ENCODE measurements at places on chromosomes 1 and 21.

DNA sequence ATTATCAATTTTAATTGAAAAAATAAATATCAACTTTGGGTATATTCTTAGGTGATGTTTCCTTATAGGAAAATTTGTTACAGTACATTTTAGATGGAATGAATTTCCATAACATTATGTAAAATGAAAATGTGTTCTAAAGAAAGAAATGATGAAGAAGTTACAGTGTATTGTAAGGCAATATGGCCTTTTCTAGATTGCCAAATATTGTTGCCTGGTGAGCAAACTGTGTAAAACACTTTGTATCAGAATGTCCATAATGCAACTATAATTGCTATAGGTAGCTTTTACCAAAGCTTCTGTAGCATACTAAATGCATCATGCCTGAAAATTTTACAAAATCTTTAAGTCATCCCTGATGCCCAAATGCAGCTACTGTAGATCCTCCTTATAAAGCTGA, 285.0 kb downstream of the LRRC7 start:
- no peak for DNase-seq

DNA sequence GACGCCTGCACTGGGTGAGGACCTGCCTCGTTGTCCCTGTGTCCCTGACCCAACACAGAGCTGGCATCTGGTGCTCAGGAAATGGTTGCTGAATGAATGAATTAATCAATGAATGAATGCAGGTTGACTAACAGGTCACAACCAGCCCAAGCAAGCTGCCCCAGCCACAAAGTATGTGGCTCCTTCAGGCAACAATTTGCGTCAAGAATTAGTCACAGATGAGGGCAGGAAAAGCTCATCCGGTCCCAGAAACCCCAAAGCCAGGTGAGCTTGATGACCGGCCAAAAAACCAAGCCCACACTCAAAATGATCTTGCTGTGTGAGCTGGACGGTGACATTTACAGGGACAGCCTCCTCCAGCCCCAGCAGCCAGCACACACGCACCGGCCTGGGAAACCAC, 40.6 kb upstream of the GPR153 start:
- DNase-seq: no peak

GRCh38 chr1:234602334-234603220, 7.4 kb downstream of the IRF2BP2 start:
- DNase-seq: no peak

DNA sequence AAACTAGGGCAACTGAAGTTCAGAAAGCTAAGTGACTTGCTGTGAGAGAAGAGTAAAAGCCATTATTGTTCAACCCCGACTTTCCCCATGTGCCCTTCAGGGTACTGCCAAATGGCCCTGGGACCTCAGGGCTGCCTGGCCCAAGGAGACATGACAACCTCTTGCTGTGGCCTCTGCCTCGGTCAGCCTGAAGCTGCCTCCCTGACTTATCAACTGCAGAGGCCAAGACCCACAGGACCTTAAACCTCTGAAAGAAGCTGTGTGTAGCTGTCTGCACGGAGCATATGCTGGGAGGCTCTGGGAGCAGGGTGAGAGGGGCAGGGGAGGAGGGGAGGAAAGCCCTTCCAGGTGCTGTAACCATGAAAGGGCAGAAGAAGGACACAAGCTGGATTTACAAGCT, 35.9 kb downstream of the HMGB4 start:
- DNase-seq: no peak

DNA sequence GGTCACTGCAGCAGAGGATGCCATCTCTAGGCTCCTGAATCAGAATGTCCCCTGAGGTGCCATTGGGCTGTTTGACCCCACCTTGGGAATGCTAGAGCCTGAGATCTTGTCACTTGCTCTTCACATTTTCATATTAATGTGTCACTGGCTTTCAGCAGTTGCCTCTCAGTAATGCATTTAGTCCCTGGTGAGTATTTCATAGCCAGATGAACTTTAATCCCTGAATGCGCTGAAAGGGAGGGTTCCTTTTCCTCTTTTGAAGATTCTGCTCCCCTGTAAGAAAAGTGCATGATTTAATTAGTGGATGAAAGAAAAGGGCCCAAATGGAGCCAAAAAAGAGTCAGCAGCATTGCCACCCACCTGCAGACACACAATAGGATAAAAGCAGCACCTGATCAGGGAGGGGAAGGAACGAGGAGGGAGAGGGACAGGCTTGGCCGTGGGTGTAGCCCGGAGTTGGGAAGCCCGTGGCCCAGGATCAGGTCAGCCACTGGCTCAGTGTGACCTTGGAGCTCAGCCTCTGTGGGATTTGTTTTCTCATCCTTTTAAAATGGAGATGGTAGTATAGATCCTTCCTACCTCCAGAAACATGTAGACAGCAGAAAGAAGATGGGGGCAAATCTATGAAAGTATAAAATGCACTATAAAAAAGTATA, 31.1 kb downstream of the ROR1 start:
- DNase-seq: no peak

DNA sequence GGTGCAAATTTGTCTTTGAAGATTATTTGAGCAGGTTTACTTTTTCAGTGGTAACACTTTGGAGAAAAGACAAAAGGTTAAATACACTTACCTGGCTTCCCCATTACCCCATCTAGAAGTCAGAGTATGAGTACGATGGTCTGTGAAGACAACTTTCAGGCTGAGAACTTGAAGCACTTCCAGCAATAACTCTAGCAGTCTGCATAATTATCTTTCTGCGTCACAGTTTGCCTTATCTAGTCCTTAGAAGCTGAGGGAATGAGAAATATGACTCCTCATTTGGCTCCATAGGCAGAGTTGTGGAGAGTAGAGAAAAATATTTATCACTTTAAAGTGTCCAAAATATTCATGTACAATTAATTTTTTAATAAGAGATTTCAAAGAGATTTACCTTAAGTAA, 323.4 kb upstream of the CAMK1G start:
- DNase-seq: no peak

- no peak for DNase-seq
These were observed 4.8 kb downstream of the NTNG1 start for GRCh38 chr1:107145637-107146036.

DNA sequence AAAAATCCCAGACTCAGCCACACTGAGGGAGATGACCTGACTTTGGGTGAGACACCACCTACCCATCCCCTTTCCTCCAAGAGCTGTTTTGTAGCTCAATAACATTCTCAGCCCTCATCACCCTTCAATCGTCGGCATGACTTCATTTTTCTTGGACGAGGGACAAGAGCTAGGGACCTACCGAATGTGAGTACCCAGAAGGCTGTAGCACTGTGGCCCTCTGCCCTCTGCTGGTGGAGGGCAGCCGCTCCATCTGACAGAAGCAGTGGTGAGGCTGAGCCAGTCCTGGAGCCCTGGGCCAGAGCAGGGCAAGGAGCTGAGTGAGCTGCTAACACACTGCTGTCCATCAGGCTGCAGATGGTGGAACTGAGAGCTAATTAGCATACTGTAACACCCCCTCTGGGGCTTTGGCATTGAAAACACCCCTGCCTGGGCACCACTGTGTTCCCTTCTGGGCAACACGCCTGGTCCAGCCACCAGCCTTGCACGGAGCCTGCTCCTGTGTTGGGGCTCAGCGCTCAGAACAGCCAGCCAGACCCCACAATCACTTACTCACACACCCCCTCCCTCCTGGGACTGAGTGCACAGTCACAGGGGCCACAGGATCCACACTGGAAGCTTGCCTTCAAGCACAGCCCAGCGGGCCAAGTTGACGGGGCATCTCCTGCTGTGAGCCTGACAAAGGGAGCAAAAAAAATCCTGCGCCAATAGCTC, 18.3 kb upstream of the ALPL start:
- DNase-seq: no peak

- DNase-seq: no peak
These were observed 19.0 kb downstream of the PARS2 start for GRCh38 chr1:54745274-54745673.

DNA sequence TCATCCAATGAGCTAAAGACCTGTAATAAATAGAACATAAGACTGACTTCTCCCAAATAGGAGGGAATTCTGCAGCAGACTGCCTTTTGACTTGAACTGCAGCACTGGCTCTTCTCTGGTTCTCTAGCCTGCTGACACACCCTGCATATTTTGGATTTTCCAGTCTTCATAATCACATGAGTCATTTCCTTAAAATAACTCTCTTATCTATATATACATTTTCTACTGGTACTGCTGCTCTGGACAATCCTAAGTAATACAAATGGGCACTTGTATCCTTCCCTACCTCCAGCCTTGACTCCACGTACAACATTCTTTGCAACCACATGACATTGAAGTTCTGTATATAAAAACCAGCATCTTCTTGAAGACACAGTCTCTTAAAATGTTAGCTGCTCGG, 429.4 kb upstream of the TMPRSS15 start:
- DNase-seq: no peak

- no peak for DNase-seq
These were observed 72.6 kb upstream of the USP24 start for GRCh38 chr1:55287723-55288122.

DNA sequence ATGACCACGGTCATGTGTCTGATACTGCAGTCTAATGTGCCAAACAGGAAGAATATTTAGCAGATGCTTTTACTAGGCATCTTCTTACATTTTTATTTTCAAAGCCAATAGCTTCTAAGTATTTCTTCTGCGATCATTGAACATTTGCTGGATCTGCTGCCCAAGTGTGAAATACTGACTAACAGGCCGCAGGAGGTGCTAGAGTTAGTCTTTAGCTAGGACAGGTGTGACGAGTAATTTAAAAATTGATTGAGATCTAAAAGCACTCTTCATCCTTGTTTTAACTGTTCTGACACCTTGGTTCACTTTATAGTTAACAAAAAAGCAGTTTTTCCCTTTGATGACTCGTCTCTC, 748 bp upstream of the FAM78B start:
- no peak for DNase-seq

DNA sequence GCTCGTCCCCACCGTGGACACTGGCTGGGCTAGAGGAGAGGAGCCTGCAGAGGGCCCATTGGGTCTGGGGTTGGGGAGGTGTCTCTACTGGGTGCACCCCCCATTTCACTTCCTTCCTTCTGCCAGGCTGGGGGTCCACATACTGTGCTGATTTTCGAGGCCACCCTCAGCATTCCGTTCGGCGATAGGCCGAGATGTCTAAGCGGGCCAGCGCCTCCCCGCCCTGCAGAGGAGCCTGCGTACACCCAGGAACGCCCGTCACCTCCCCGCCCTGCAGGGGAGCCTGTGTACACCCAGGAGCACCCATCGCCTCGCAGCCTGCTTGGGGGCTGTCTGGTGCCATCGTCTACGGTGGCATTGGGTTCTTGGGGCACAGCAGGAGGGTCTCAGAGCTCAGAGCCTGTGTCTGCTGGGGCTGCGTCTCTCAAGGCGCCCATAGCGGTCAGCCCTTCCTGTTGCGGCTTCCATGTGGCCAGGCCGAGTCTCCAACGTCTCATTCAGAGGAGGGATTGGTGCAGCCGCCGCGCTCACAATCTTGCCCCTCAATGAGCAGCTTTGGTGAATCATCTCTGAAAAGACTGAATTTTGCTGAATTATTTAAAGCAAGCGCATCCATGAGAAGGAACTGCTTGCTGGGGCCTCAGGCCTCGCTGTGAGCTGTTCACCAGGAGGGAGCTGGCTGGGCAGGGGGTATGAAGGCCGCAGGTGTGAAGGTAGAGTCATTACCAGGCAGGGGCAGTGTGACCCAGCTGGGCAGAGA, 30.7 kb upstream of the AGPAT3 start:
- DNase-seq: no peak

DNA sequence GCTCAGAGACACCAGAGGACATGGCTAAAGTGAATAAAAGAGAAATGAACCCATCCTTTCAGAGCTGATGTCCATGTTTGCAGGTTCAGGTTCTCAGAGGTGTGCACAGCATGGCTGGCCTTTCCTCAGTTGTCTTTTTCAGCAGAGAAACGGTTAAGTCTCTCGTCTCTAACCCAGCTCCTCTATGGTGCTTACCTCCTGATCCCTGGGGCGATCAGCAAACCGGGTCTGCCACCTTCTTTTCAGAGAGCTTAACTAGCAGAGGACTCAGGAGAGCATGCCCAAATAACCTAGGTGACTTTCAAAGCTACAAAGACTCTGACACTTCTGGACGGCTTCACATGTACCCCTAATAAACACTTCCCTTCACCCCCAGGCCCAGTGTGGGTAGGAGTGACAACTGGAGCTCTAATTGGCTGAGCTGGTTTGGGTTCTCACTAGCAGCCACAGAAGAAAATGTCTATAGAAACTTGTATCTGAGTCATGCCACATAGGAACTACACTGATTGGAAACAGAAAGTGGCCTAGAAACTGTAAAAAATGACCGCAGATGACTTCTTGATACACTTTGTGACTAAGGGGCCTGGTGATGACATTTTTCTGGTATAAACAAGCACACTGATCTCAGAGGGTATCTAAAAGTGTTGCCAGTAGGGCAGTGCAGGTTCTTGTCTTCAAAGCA, at the start of gene AIM2:
AIM2 (minus strand) TSS at position 329 of the 682 bp plus-strand sequence. CDS start 3,267 bp downstream, outside the sequence.
- DNase-seq: no peak

GRCh38 chr1:211589782-211590721, 11.1 kb upstream of the SLC30A1 start:
- no peak for DNase-seq

- DNase-seq: peak; percentile 53
These were observed 754 bp upstream of the LSS start for GRCh38 chr21:46229133-46229922.

DNA sequence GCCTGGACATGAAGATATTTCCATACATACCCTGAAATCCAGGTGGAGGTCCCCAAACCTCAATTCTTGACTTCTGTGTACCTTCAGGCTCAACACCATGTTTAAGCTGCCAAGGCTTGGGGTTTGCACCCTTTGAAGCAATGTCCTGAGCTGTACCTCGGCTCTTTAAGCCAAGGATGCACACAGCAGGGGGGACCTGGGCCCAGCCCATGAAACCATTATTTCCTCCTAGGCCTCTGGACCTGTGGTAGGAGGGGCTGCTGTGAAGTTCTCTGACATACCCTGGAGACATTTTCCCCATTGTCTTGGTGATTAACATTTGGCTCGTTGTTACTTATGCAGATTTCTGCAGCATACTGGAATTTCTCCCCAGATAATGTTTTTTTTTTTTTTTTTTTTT, 184.3 kb upstream of the RGS18 start:
- DNase-seq: no peak

- DNase-seq: no peak
These were observed 57.8 kb downstream of the SERINC2 start for GRCh38 chr1:31470794-31471315.

DNA sequence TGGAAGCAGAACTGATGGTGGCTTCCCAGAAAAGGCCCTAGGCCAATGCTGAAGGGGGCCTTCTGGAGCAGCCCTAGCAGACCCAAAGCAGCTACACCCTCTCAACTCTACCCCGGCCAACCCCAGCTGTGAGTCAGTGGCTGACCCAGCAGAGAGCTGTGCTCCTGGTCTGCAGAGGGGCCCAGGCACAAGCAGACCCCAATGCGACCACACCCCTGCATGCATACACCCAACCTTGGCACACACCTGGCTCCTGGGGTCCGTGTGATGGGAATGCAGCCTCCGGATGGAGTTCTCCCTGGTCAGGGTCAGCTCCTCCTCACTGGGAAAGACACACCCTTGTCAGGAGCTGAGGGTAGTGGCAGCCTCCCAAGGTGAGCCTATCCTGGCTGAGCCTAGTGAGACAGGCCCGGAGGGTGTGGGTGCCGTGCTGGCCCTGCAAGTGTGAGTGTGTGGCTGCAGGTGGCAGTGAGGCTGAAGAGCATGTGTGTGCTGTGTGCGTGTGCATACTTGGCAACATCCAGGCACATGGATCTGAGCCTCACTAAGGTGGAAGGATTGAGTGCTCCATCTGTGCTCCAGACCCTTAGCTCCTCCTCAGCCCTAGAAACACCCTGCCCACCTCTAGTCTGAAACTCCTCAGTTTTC, 3.9 kb upstream of the ARHGAP30 start:
- no peak for DNase-seq
